Heart left ventricle (tissue), 16 donors: ENCODE measurements at places on chromosomes 5 and 9. TPM values are rescaled to one million over a fixed set of nuclear protein-coding genes. Genes with fewer than 3 reads are reported as not detected.

The PLPP1 gene
- polyA plus RNA-seq = 110 TPM

The SOHLH1 gene
- polyA plus RNA-seq = not detected

DNA sequence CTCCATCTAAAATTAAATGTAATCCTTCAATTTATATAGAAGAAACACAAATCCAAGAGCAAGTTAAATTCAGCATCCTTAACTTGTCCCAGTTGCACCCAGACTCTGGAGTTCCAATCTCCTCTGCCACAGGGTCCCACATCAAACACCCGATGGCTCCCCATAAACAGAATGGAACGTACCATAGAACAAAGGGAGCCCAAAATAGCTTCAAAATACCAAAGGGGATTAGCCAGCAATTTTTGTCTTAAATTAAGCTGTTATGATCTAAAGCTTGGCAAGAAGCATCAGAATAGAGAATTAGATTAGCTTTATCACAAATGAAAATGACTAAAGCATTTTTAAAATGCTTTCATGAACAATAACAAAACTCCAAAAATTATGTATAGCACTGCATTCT lies 112.8 kb downstream of the FANCC start:
- H3K36me3 ChIP-seq = no peaks in the 10 kb centered on the region
- H3K4me3 ChIP-seq = no peak overlapping the region
- H3K27me3 ChIP-seq = no peaks in the 10 kb centered on the region
- no peaks in the 10 kb centered on the region for H3K4me1 ChIP-seq

DNA sequence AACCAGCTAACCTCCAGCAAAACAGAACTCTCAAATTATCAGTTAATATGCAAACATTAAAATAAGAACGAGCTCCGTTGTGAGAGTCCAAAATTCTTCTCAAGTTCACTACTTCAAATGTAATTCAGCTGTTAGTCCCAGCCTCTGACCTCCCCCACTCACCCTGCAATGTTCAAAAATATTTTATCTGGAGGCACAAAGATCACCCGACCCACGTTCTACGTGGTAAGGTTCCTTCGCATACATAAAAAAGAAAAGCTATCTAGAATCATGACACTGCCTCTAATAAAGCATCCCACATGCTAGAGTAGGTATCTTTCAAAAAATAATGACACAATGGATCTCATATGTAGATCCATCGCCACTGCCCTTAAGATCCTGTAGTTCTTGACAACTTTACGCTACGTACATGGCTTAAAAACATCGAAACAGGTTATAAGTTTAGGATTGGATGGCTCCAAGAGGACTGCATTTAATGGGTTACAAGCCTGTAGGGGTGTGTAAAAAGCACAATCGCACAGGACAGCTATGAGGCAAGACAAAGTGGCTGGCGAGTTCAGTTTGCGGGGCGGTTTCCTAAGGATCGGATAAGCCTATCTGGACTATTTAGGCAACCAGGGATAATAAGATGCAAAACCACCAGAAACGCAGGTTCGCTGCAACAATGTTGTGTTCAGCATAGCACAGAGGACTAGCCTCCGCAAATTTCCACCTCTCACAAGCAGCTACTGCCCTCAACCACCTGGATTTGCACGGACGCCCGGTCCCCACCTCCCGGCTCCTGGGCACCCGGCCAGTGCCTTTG lies 969 bp downstream of the CLK4 start:
- H3K36me3 ChIP-seq = peaks cover 3% of the 10 kb centered on the region
